ENCODE measurements at places on chromosomes 3 and 15.

DNA sequence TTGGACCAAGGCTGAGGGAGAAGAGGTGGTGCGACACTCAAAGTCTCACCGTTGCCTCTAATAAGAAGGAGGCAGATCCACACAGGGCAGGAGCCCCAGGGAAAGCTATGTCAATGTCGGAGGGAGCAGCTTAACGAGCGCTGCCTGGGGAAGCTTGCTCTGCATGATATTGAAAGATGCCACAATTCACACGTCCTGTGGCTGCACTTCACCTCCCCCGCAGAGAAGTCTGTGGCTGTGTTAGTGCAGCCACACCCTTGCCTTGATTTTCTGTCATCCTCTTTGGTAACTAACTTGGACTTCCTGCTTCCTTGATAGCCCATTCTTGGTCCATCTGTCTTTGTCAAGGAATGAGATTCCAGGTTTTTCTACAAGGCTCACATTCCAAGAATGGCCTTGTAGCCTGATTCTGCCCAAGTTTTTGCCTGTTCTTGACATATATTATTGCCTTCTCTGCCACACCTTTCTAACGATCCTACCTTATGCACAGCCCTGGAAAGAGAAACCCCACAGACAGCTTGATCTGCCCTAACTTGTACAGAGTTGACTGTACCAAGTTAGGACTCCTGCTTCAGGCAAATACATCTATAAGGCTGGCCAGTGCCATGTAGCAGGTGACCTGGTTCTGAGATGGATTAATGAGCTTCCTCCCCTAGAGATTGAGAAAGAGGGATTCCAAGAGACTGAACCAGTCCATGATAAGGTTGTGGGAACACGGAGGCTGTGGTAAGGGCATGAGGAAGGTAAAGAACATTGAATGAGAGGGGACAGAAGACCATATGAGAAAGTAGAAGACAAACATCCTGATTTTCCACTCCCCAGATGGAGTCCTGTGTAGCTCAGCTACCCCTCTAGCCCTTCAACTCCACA lies 153.0 kb upstream of the WNT5A start:
- DNase-seq = no peak

DNA sequence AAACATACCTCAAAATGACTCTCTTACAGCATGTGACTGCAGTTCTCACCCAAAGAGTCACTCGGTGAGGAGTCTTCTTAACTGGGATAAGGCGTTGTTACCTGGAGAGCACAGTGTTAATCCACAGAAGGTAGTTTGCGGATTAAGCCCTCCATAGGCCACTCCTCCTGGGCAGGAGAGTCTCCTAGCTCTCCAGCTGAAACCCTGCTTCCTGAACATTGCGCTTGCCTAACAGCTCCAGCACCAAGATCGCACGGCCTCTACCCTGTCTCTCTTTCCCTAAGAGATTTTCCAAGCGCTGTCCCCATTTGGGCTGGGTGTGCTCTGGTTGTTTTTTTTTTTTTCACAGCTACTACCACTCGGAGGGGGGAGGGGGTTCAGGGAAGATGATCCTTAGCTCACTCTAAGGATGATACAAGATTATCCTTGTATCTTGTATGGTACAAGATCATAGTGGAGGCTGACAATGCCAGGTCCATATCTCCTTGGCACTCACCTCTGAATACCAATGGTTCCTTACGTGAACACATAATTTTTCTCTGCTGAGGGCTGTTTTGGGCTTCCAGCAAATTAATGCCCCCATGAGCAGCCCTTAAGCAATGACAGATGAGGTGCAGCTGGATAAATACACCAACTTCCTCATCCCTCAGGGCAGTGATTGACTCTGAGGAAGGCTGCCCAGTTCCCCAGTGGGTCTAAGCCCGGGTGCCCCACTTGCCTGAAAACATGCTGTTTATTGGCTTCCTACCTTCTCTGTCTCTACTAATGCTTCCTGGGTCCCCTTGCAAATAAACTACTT lies 185.2 kb upstream of the TSC22D2 start:
- no peak for DNase-seq

GRCh38 chr3:114887806-114888205 lies 259.3 kb downstream of the ZBTB20 start:
- no peak for DNase-seq

GRCh38 chr15:41881920-41882688 lies 11.7 kb downstream of the SPTBN5 start:
- DNase-seq = no peak

DNA sequence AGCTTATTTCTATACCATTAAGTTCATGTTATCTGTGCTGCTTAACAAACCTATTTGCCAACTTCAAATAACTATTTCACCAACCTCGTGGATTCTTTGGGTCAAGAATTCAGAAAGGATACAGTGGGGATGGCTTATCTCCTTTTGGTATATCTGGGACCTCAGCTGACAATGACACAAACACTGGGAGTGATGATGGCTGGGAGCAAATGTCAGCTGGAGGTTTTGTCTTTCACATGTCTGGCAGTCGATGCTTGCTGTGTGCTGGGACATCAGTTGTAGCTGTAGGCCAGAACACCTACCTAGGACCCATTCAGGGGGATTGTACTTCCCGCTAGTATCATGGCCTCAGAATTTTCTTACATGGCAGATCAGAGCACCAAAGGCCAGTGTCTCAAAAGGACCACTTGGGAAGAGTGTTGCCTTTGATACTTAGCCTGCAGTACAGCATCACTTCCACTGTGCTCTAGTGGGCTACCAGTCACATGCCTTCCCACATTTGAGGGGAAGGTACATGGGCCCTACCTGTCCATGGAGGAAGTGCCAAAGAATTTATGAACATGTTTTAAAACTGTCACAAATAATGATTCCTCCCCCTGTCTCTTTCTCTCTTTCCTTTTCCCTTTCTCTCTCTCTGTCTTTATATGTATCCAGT lies 23.7 kb upstream of the FAM98B start:
- no peak for DNase-seq

- DNase-seq = no peak
Observed at GRCh38 chr3:50635066-50635465, 18.1 kb downstream of the MAPKAPK3 start.
